ENCODE measurements at places on chromosomes 4 and X.

DNA sequence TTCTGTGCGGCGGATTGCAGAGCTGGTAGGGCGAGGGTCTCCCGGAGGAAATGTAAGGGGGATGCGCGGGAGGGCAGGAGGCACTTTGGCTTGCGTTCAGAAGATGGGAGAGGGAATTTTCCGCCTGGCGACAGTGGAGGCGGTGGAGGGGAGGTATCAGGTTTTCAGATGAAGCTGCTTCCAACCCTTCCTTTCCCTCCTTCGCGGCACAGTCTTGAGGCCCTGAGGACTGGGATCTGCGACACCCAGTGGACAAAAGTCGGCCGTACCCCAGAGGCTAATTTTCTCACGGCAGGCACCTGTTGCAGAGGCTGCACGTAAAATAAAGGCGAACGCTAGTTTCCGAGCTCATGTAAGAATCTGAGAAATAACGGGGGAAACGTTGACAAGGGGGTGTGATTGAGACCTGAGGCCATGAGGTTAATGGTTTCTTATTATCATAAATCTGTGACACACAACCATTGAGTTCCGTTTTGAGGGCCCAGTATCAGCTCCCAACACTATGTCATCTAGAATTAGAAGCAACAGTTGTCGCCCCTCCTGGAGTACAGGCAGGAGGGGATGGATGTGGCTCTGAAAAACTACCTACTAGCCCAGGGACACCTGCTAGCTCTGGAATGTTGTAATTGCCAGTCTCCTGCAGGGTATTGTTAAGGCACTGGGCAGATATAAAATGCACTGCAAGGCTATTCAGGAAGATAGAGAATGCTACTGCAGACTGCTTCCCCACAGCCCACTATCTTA lies 1.1 kb downstream of the ZCCHC18 start:
- DNase-seq, result no peak

DNA sequence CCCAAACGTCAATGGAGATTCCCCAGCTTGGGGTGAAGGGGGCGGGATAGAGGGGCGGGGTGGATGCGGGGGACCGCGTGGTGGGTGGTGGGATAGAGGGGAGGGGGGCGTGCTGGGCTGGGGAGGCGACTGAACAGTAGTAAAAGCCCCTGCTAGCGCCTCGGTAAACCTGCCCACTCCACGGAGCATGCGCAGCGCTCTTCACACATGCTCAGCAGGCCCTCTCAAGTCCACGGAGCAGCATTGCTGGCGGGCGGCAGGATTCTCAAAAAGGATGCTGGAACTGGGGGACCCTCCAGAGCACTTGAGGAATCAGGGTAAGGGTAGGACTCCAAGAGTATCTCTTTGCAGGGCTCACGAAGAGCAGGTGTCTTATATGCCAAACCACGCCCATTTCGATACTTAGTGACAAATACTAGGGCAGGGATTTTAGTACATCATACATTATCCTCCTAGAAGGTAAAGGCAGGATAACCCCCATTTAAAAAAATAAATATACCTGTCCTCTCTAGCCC lies 378 bp upstream of the RPS6KA6 start:
- DNase-seq, result peak; percentile 19

- no peak for DNase-seq
These were observed 569.6 kb downstream of the ZNF674 start for GRCh38 chrX:45975633-45976032.

DNA sequence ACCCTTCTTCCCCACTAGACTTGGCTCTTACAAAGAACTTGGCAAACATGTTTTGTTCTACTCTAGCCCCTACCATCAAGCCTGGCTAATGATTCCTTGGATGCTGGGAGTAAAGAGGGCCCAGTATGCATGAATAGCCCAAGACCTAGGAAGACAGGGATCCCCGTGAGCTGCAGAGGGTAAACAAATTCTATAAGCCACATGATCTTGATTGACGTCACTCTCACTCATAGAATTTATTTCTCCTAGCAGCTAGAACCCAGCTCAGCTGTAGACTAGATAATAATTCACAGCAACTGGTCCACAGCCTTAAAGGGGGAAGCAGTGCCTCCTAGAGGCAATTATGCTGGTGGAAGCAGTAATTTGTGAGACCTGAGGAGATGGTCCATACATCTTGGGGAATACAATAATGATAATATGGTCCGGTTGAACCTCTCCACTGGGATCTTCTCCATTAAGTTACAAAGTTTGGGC lies 16.1 kb upstream of the USO1 start:
- DNase-seq, result no peak

DNA sequence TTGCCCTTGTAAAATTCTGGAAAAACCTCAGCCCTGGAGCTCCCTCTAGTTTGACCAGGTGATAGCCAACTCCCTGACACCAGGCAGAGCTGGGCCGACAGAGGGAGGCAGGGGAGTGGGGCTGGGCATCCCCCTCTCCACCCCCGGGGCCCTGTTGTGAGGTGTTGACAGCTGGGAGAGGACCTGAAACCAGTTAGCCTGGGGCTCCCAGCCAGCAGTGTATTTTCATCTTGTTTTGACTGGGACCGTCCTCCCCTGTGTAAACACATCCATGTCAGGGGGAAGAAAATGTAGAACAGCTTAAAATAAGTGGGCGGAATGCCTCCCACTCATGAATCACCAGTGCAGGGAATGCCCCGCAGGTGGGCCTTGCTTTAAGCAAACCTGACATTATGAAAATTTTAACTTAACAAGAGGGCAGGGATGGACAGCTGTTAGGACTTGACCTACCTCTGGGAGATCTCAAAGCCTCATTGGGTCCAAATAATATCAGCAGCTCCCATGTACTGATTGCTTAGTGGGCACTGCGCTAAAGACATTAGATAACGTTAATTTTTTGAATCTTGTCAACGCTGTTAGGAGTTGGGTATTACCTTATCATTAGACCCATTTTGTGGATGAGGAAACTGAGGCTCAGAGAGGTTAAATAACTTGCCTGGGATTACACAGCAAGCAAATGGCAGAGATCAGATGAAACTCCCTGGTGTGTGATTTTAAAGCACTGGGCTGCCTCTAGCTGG lies 45.9 kb downstream of the TSC22D3 start:
- no peak for DNase-seq

DNA sequence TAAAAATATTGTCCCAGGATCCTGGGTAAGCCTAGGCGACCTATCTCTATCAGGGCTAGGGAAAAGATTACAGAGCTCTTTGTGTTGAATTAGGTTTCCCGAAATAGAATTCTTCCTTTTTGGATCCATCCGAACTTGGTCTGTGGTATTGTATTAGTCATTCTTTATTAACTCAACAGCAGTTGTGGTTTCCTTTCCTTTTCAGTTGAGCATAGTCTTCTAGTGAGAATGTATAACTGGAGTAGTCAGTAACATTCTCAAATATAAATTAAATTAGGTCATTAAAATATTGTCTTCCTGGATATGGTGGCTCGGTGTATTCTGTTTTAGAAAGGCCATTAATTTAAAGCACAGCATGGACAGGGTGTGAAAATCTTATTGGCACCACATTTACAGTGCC lies 520.4 kb downstream of the NLGN4X start:
- DNase-seq, result no peak

Data from D721Med (cell line).